ENCODE measurements at places on chromosomes 12 and 14.

DNA sequence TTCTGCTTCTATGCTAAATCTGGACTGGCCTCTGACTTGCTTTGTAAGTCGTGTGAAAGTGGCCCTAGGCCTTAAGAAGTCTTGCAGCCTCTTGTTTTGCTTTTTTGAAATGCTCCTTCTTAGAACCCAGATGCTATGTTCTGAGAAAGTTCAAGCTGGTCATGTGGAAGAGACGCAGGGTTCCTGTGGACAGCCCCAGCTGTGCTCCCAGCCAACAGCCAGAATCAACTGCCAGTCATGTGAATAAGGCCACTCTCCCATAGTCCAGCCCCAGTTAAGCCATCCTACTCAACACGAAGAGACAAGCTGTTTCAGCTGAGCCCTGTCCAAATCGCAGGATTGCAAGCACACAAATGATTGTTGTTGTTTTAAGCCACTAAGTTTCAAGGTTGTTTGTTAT is 37.3 kb upstream of the TBPL2 start:
- DNase-seq = no peak

GRCh38 chr14:65070471-65070976 is 31.8 kb downstream of the MAX start:
- no peak for DNase-seq

GRCh38 chr12:38905480-38906351 is at the start of gene CPNE8:
Gene CPNE8, minus strand, starts transcription at chr12:38905591. Its CDS starts 57 bp downstream, at chr12:38905534.
- peak; percentile 95 for DNase-seq

GRCh38 chr14:50797250-50798047 is 33.5 kb downstream of the NIN start:
- no peak for DNase-seq

GRCh38 chr12:23099604-23100003 is 474.6 kb downstream of the ETNK1 start:
- peak; percentile 83 for DNase-seq

- no peak for DNase-seq
Measured at GRCh38 chr12:23929906-23930305, 19.6 kb downstream of the SOX5 start.

- no peak for DNase-seq
Measured at GRCh38 chr12:82533341-82533740, 153.4 kb upstream of the TMTC2 start.

- no peak for DNase-seq
Measured at GRCh38 chr14:36942522-36943245, 229.7 kb downstream of the SLC25A21 start.

GRCh38 chr12:44775901-44776300 is 100.2 kb downstream of the NELL2 start:
- DNase-seq = no peak

DNA sequence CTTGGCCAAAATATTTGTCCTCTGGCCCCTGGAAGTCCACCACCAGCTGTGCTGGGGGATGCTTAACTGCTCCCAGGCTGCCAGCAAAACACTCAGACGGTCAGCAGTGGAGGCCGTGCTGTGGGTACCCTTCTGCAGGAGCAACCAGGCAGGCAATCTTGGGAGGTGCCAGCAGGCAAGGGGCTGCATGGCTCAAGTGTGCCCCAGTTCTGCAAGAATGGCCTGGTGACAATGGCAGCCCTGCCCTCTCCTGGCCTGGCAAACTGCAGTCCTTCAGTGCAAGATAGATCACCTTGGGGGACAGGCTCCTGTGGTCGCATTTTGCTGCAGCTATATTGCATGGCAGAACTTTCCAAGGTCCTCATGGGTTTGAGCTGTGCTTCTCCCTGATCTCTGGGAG is 728.3 kb downstream of the TMTC2 start:
- DNase-seq = no peak

GRCh38 chr14:86935241-86935885 is 1057.6 kb downstream of the GALC start:
- DNase-seq = no peak

DNA sequence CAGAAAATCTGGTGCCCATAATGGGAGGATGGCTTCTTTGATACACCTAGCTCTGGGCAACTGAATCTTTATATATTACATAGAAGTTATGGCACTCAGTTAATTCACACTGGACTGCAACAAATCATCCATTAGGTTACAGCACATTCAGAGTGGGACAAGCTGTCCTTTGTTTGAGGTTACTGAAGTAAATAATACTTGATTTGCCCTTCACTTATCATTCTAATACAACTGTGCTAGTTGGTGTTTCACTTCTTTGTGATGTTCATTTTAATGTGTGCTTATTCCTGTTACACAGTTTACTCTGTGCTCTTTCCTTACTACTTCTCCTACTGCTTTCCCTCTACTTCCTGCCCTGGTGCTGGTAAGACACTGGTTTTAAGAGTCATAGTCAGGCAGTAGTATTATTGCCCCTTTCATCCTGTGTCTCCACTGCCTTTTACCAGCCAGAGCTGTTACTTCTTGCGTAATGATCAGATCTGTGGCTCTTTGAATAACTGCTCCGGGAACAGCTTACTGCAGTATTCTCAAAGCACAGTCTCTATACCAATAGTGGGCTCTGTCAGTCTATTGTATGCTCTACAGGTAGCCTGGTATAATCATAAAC is 36.4 kb upstream of the GXYLT1 start:
- DNase-seq = peak; percentile 57

DNA sequence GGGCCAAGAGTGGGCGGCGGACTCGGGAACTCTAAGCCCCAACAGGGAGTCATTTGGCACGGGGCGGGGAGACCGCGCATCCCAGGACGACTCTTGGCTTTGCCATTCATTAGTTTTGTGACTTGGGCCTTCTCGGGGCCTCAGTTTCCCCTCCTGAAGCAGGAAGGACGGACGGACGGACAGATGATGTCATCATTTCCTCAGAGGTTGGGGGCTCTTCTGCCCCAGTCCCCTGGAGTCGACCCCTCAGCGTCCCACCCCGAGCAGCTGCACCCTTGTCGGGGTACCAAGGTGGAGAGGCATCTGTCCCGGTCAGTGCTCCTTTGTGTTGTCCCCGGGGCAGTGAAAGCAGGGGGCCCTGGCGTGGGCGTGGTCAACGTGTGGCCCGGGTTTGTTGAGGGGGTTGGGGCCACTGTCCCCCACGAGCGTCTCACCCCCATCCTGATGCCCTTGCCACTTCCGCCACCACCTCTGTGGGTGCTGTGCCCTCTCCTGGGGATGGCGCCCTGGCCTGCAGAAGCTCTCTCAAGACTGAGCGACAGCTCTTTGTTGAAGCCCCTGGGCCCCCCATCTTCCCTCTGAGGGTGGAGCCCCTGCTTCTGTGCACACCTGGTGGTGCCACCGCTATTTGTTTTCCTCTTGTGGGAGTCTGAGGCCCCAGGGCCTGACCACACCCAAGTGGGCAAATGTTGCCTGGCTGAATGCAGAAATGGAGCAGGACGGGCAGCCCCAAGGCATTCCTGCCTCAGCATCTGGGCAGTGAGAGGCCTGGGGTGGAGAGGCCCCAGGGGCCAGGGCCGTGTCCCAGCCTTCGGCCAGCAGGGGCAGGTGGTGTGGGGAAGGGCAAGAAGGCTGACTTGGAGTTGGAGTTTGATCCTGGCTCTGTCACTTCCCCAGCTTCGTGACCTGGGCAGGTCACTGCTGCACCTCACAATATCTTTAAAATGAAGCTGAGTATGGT is 896 bp downstream of the HHIPL1 start:
- no peak for DNase-seq

GRCh38 chr14:50344876-50345563 is 32.9 kb downstream of the DMAC2L start:
- DNase-seq = no peak

DNA sequence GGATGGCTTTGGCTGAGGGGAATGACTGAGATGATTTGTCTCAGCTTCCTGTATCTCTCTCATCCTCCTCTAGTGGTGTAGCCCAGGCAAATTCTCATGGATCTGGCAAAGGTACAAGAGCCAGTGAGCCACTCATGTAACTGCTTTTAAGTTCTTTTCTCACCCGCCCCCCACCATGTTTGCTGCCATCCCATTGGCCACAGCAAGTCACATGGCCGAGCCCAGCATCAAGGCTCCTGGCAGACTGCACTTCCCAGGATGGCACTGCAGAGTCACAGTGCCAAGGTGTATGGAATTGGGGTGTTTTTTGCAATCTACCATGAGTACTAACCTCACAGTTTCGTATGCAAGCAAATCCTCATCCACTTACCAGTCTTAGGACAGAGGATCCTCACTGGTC is 50.9 kb downstream of the CHST11 start:
- DNase-seq = no peak

DNA sequence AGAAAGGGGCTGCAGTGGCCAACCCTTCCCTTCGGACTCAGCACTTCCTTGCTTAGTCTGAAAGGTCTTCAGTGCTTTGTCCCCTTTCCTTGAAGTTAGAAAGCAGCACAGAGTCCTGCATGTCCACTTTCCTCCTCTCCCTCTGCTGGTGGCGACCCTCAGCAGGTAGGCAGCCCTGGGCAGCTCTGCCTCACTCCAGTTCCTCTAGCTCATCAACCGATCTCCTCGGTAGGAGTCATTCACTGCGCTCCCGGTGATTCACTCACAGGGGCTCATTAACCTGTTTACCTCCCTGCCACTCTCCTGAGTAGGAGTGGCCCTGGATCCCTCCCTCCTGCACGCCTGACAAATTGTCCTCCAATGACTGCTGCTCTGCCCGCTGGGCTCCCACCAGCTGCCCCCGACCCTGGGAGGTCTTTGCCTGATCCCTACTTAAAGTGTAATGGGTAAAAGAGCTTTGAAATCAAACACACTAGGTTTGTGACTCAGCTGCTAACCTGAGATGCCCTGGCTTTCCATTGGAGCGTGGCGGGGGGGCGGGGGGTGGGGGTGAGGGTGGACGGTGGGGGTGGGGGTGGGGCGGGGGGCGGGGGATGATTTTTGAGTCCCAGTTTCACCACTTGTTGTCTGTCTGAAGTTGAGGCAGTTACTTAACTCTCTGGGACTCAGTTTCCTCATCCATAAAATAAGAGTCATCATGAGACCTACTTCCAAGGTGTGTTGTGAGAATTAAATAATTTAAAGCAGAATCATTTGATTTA is 4.2 kb downstream of the SCNN1A start:
- DNase-seq = peak; percentile 100

- DNase-seq = no peak
Measured at GRCh38 chr12:104486943-104487819, 30.4 kb downstream of the CHST11 start.

- no peak for DNase-seq
Measured at GRCh38 chr14:75702122-75702521, 41.1 kb downstream of the TTLL5 start.

DNA sequence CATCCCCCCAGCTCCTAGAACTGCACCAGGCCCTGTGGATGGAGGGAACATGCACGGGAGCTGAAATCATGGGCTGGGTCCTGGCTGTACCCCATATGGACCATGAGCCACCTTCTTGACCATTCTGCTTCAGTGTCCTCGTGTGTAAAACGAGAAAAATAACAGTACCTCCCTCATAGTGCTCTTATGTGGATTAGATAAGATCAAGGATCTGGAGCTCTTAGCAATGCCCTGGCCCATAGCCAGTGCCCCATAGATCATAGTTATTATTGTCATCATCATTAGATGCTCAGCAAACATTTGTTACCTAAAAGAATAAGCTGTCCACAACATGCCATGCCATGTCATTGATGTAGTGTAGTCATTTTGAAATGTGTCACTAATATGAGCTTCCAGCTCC is 71.3 kb downstream of the SYNE3 start:
- no peak for DNase-seq

DNA sequence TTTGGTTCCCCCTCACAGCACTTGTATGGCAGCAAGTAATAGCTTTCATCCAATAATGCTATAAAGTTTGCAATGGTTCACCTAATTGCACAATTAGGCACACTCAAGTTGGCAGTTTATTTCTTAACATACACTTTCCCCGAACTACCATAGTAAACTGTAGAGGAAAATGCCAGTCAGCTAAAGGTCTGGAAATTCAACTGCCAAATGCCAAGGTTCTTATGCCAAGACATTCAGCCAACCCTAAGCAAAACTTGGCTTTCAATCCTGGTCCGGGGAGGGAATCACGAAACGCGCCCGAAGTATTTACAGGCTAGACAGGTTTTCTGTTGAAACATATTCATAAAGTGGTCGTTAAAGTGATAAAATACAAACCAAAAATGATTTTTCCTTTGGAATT is 1512.4 kb upstream of the FLRT2 start:
- DNase-seq = no peak

DNA sequence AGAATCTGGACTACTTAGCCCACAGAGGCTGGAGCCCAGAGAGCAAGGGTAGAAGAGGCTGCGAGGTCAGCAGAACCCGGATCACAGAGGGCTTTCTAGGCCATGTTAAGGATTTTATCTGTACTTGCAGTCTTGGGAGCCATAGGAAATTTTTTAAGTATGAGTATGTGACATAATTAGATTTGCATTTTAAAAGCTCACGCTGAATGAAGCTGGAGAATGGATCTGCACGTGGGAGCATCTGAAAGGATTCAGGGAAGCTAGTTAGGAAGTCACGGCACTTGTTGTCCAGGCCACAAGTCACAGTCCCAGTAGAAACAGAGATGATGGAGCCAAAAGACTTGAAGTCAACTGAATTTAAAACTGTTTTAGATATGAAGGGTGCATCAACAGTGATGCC is 14.1 kb downstream of the CORO1C start:
- DNase-seq = no peak

GRCh38 chr12:54394281-54394719 is 9.8 kb upstream of the ZNF385A start:
- DNase-seq = peak; percentile 83

- no peak for DNase-seq
Measured at GRCh38 chr12:24705741-24706358, 243.1 kb downstream of the BCAT1 start.

DNA sequence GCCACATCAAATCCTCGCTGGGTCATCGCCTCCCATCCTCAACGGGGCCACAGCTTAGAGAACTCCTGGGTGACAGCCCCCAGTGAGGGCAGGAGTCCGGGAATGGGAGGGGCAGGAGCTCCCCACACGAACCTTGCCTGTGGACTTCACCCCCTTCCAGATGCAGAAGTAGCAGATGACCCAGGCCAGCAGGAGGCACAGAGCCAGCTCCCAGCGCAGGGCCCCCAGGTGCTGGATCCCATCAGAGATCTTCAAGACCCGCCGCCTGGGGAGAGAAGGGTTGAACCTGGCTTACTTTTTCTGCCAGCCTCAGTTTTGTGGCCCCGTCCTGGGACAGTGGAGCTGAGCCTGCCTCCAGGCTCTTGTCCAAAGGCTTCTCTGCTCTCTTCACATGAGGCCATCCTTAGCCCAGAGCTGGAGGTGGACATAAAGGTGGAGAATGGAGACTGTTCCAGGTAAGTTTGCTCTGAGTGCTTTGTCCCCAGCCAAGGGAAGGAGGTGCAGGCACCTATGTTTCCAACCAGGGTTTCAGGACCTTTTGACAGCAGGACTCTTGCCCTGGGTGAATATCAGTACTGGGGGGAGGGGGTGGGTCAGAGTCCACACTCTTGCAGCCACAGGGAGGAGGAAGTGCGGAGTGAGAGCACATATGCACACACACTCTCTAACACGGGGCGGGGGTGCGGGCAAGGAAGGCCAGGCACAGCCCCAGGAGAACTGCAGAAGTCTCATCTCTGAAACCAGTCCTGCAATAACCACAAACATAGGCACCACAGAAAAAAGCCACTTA is 23.3 kb upstream of the SLC6A12 start:
- DNase-seq = peak; percentile 50

- DNase-seq = no peak
Measured at GRCh38 chr12:87382959-87383566, 646.1 kb downstream of the C12orf50 start.

GRCh38 chr14:90345239-90345557 is 13.5 kb upstream of the NRDE2 start:
- DNase-seq = no peak

Measured in islet precursor cell (in vitro differentiated cells).